ENCODE measurements at places on chromosomes 12 and 14.

GRCh38 chr12:113096675-113097461 is 38.7 kb downstream of the RASAL1 start:
- DNase-seq = no peak

DNA sequence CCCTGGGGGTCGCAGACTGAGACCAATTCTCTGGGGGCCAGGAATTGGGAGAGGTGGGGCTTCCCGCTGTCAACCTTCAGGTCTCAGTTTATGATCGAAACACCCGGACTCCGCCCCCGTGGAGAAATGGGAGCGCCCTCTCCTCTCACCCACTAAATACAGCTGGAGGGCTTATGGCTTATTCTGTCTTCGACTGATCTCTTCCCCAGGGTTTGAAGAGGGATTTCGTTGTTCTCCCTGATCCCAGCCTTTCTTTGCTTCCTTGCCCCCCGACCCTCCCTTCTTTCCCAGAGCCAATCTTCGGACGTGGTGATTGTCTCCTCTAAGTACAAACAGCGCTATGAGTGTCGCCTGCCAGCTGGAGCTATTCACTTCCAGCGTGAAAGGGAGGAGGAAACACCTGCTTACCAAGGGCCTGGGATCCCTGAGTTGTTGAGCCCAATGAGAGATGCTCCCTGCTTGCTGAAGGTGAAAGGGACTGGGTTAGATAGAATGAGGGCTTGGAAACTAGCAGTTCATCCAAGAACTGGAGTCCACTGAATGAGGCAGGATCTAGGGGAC is 607 bp downstream of the OS9 start:
- DNase-seq = no peak

- DNase-seq = no peak
Measured at GRCh38 chr12:110112335-110112660, 11.9 kb upstream of the IFT81 start.

DNA sequence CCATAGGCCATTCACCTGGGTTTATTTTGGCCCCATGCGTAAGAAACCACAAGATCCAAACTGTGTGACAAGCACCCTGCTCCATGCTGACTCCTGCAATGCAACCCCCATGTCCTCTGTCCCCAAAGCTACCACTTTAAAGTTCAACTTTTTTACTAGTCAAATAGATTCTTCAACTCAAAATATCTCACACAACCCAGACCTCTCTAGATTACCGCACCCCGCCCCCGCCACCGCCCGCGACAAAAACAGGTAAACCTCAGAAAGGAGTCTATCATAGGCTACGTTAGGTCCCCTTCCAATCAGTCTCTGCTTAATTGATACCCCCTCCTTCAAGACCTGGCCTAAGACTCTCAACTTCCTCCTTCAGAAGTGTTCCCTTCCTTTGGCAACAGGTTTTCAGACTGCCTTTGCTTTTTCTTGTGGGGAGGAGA is 2.2 kb downstream of the ZFP36L1 start:
- DNase-seq = no peak

DNA sequence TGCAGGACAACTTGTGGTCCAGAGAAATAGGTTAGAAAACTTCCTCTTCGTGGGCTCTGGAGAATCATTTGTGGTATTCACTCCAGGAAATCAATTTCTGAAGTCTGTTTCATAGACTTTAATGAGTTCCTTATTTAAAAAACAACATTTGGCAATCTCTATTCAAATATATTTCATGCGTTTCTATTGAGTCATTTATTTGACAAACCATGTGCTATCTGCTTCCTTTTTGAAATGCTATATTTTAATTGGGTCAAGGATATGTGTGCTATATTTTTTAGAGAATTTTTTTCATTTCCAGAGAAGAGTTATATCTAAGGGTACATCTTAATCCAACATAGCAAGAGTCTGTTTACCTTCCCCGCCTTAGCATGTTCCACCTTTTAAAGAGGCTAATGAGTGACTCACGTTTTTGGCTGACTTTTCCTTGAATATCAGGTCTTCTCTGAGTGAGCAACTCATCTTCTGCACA is 252.4 kb upstream of the EGLN3 start:
- DNase-seq = no peak

GRCh38 chr14:103332143-103332919 is 1.7 kb upstream of the EIF5 start:
- DNase-seq = peak; percentile 42

- DNase-seq = no peak
Measured at GRCh38 chr12:127613056-127613455, 653.9 kb upstream of the TMEM132C start.

DNA sequence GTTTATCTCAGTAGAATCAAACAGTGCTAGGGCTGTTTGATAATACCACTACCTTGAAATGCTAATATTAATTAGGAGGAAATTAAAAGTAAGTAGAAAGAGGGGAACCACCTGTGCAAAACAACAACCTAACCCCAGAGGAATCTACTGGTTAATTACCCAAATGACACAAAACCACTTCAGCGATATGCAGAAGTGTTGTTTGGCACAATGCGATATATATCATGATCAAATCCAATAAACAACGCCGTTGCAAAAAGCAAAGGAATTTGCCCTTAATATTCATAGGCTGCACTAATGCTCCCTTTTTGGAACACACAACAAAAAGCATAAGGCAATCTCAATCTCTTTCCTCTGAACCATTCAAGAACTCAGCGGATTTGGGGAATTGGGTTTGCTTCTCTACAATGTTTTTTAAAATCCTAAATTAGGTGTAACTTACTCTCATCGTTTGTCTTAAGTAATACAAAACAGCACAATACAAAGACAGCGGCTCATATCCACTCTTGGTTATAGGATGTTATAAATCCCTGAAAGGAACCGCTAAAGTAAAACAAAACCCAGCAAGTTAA is 1.5 kb downstream of the MAP4K5 start:
- DNase-seq = no peak

DNA sequence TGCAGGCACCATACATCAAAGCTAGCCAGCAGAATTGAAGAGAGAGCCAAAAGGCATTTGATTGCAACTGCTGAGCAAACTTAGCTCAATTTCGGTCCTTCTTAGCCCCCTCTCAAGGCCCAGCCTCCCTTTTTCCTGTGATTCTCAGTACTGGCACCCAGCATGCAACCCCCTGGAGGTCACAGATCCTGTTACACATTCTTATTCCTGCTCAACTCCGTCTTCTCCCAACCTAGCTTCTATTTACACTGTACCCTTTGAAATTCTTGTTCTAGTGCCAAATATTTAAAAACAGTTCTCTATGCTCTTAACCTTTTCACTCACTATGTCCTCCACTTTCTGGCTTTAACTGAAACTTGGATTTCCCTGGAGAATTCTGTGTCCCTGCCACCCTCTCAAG is 131.3 kb upstream of the CPSF6 start:
- no peak for DNase-seq

DNA sequence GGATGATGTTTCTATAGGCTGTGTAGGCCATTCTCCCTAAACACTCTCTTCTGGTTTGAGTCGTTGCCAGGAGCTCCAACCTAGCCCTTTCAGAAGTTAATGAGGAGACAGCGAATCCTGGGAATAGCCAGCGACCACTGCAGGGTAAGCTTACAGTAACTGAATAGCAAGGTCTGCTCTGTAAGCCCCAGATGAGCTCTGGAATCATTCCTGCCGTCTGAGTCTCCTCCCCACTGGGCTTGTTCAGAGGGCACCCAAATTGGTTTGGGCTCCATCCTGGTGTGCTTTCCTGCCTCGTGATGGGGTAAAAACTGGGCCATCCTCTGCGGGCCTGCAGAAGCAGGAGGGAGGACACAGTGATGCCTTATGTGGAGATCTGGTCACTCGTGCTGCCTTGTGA is 43.3 kb upstream of the EMP1 start:
- DNase-seq = no peak

- DNase-seq = no peak
Measured at GRCh38 chr12:68455691-68456345, 123.7 kb upstream of the MDM1 start.

DNA sequence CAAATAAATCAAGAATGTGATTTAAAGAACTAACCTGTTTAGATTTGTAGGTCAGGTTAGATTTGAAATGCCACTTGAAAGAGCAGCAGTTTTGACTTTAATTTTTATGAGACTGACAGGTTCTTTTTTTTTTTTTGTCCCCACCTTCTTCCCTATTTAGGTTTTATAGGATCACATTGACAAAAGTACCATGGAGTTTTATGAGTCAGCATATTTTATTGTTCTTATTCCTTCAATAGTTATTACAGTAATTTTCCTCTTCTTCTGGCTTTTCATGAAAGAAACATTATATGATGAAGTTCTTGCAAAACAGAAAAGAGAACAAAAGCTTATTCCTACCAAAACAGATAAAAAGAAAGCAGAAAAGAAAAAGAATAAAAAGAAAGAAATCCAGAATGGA is 31.9 kb downstream of the KTN1 start:
- DNase-seq = no peak

GRCh38 chr12:23686095-23686494 is 263.4 kb downstream of the SOX5 start:
- no peak for DNase-seq

DNA sequence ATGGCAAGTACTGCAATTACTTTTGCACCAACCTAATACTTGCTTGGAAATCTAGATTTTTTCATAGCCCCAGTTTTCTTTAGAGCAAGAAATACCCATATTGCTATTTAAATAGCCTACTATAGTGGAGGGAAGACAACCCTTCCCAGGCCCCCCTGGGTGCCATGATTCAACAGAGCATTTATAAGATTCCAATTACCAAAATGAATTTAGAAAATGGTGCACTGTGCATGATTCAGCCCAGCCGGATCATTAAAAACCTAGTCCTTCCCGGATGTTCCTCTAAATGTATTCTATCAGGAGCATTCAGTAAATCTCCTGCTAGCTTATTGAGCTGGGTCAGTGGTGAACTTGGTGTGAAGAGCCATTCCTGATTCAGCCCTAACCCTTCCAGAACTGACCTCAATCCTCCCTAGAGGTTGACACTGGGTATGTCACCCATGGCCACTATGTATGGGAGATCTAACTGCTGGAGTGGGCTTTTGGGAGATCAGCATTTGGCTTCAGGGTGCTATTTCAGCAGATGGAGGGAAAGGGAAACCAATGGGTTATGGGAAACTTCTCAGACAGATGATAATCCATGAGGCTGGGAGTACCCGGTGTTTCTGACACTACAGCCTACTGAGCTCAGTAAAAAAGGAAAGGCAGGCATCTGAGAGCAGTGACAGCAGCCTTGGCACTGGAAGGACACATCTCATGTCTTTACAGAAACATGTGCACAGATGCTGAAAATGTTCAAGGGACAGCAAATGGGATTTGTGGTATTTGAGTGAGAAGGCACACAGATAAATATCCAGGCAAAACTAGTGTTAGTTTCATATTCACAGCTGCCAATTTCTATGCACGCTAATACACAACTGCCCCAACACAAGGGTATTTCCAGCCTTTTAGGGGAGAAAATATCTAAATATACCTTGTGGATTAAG is 258.9 kb downstream of the DPF3 start:
- no peak for DNase-seq

- DNase-seq = no peak
Measured at GRCh38 chr12:124037331-124037730, 64.3 kb downstream of the ZNF664 start.

DNA sequence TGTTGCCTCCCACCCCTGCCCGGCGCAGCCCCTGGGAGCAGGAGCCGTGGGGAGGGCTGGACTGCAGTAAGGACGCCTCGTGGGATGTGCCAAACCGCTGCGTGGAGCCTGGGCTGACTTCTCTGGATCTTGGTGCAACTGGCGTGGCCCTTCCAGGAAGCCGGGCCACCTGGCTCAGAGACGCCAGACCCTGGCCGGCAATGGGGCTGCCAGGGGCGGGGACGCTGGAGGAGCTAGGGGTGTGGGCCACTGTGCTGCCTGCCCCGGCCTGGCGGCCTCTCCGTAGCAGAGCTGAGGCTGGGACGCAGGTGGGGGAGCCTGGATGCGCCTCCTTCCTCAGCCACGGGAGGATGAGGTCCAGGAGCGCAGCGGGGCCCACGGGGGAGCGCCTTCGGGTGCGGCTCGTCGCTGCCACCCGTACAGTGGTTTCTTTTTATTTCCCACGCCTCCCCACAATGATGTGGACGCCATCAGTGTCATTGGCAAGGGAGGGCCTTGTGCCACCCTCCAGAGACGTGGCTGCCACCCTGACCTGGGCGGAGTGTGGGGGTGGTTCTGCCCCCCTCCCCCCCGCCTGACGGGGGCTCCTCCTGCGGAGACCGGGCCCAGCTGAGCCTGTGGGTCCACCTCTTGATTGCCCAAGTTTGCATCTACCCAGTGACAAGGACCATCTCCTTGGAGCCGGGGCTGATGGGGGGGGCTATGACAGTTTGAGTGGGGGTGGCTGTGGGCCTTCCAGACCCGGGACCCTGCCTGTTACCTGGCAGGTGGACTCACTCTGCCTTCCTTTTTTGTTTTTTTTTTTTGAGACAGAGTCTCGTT is 11.3 kb downstream of the DDX51 start:
- DNase-seq = no peak

- DNase-seq = no peak
Measured at GRCh38 chr12:96153131-96153725, 40.9 kb upstream of the ELK3 start.

GRCh38 chr12:10672231-10672868 is 1.5 kb downstream of the STYK1 start:
- DNase-seq = no peak

- DNase-seq = no peak
Measured at GRCh38 chr12:77728018-77728417, 102.7 kb upstream of the NAV3 start.

- no peak for DNase-seq
Measured at GRCh38 chr12:123499332-123499731, 34.2 kb downstream of the RILPL1 start.

GRCh38 chr12:104709692-104710435 is 248.2 kb downstream of the SLC41A2 start:
- DNase-seq = no peak

DNA sequence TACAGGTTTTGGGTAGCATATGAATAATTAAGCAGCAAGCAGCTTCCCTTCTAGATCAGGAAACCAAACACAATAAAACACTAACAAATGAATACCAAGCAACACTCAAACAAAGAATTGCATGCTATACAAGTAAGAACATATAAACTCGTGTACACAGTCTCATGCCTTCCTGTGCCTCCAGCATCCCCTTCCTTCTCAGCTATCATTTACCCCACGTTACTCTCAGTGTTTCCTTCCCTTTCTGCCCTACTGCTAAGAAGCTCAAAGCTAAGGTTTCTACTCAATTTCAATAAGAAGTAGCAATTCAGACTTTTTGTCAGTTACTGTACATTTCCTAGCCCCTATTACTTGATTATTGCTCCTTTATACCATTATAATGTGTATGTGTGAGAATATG is 81.0 kb downstream of the DUSP16 start:
- no peak for DNase-seq
